GOT3 (cell line): ENCODE measurements at places on chromosomes 11 and 22.

DNA sequence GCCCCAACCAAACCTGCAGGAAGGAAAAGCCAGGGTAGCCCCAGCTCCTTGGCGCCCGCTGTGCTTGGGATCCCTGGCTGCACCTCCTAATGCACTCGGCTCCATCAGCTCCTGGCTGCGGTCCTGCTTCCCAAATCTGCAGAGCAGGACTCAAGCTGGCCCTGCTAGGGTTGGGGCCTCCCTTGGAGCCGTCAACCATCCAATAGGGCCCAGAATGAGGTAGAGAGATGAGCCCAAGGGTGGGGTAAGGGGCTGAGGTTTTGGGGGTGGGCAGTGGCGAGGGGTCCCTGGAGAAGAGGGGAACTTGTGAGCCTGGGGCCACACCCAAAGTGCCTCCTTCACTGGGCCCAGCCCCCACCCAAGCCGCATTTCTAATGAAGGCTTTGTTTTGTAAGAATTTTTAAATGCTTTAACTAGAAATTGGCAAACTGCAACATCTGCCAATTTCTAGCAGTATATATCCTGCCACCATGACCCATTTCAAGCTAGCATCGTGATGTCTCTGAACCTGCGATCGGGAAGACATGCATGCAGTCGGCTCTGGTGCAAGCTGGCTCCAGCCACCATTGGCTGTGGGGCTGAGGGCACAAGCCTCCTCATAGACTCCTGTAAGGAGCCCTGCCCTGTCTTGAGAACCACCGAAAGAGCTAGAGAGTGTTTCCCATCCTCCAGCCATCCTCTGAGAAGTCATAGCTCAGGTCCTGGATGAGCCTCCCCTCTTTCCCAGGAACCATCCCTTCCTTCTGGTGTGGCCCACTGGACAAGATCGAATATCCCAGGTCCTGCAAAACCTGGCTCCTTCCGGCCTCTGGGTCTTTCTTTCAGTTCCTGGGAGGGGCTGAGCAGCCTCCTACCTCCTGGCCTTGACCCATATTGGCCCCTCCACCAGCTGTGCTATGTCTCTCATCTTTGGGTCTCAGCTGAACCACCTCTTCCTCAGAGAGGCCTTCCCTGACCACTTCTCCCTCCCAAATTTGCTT lies 15.5 kb downstream of the C1QTNF6 start:
- no peak for DNase-seq

GRCh38 chr22:45157907-45158306 lies 5.8 kb upstream of the NUP50 start:
- DNase-seq, result no peak

DNA sequence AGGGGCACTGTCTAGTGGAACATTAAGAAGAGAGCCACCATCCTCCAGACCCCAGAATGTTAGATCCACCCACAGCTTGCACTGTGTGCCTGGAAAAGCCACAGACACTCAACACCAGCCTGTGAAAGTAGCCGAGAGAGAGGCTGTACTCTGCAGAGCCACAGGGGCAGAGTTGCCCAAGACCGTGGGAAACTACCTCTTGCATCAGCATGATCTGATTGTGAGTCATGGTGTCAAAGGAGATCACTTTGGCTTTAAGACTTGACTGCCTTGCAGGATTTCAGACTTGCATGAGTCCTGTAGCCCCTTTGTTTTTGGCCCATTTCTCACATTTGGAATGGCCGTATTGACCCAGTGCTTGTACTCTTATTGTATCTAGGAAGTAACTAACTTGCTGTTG lies 115.9 kb upstream of the CCDC179 start:
- no peak for DNase-seq

- no peak for DNase-seq
Observed at GRCh38 chr22:41478891-41479521, 10.1 kb downstream of the ACO2 start.

DNA sequence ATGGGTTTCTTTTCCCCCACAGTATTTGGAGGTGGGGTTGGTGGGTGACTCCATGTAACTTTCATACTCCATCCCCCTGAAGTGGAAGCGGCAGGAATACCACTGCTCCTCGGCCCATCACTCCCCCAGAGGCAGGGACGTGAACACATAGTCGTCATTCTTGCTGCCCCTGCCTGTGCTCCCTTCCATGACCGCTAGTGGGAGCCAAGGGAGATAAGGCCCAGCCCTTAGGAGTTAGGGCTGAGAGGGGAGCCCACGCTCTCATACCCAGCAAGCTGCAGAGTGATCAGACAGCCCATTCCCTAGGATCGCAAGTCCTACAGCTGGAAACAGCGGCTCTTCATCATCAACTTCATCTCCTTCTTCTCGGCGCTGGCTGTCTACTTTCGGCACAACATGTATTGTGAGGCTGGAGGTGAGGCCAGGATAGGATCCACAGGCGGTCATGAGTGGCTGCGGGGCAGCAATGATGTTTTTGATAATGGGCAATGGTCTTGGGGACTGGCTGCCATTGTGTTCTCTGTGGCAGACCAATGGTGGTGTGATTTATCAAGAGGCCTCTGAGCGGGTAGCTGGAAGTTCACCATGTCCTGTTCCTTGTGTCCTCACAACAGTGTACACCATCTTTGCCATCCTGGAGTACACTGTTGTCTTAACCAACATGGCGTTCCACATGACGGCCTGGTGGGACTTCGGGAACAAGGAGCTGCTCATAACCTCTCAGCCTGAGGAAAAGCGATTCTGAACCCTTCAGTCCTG lies 15.9 kb downstream of the RHOG start:
- DNase-seq, result no peak

DNA sequence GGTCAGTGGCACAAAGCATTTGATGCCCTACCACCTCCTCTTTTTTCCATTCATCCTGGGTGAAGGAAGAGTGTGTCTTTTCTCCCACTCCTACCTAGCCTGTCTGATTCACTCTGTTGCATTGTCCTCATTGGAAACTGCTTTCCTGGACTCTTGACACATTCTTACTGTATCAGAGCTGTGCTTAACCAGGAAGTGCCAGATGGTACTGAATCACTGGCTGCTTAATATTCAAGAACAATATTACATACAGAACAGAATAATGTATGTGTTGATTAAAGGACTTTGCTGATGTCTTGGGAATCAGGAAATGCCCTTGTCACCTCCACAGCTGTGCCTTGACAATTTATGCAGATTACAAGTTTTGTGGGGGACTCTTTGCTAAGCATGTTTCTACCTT lies 44.4 kb downstream of the SVIP start:
- no peak for DNase-seq

- peak; percentile 32 for DNase-seq
Observed at GRCh38 chr11:124800226-124800929, at the start of gene MSANTD2. TSS of gene MSANTD2 (minus strand) at chr11:124800406. CDS start at chr11:124800380, 26 bp downstream.

- no peak for DNase-seq
Observed at GRCh38 chr11:35552616-35553015, 27.2 kb upstream of the PAMR1 start.

DNA sequence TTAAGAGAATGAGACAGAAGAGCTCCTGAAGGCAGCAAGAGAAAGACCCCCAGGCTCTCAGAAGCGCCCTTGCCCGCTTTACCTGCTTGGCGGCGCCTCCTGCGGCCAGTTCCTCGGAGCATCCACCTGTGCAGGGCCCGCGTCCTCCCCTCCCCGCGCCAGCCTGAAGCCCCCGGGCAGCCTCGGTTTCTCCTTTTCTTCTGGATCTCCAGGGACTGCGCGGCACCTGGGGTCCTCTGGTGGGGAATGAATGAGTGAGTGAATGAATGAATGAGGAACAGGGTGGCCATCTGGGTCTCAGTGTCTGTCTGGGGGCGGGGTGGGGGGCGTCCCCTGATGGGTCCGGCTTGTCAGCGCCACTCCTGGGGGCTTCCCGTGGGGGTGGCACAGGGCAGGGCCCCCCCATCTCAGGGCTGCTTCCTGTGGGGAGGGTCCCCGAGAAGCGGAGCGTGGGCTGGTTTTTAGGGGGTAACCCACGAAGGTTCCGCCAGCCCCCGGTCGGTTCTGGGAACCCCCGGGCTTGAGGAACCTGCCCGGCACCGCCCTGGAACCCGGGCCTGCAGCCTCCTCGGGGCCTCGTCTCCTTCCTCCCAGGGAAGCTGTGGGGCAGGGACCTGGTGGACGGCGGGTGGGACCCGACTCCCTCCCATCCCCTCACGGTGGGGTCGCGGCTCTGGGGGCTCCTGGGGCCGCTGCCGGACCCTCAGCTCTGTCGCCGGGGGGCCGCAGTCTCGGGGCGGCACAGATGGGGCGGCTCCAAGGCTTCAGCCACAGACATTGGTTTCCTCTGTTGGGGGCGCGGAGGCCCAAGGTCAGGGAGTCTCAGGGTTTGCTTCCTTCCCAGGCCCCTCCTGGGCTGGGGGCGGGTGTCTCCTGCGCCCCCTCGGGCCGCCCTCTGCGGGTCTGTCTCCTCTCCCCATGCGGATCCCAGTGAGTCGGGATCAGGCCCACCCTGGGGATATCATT lies 8.3 kb upstream of the KRTAP5-7 start:
- no peak for DNase-seq

GRCh38 chr11:72297828-72298227 lies 53.9 kb upstream of the PHOX2A start:
- no peak for DNase-seq

DNA sequence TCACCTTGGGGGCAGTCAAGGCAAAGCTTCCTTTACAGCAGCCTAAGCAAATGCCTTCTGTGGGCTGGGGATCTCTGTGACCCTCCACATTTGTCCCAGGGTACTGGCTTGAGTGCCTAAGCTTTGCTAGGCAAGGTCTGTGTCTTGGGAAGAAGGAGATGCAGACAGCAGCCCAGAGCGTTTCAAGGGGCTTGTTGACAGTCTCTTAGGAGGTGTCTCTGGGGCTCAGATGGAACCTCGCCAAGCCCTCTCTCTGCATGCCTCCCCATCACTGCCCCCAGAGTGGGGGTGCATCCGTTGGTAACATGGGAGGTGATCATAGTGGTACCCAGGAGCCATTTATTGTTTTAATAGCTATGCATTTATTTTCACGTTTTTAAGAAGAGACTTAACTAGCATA lies 29.1 kb upstream of the TMPRSS4 start:
- no peak for DNase-seq

- DNase-seq, result no peak
Observed at GRCh38 chr22:19760058-19760950, at the start of gene TBX1. TSS of gene TBX1 (plus strand) at chr22:19760778. CDS start at chr22:19760844, 66 bp downstream.

GRCh38 chr22:27775758-27776649 lies 25.6 kb downstream of the MN1 start:
- DNase-seq, result no peak

GRCh38 chr11:111569476-111569875 lies 29.0 kb downstream of the LAYN start:
- DNase-seq, result no peak

DNA sequence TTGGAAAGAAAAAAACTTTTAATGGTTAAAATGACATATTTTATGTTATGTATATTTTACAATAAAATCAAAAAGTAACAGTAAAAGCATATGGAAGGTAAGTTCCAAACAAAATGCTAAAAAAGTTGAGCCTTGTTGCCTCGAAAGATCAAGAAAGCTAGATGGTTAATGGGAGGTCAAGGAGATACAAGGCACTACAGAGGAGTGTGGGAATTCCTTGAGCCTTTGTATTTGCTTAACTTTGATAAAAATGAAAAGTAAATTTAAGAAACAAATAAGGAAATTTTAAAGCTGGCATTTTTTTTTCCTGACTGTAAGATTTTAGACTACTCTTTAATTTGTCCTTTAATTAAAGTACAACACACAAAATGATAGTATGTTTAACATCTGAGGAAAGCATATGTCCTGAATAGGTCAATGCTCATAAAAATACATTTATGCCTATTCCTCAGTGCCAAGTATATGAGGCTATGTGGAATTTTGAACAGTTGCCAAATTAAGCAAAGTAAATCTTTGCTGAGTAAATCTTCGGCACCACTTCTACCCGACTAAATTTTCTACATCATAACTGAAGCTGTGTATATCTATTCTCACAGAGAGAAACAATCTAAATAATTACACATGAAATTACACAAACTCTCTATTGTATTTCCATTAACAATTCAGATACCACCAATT lies 108.8 kb downstream of the TTC28 start:
- DNase-seq, result no peak

- DNase-seq, result no peak
Observed at GRCh38 chr22:27137871-27138337, 480.5 kb downstream of the MIAT start.

GRCh38 chr11:97461044-97461880 lies 1071.4 kb downstream of the JRKL start:
- no peak for DNase-seq

- DNase-seq, result no peak
Observed at GRCh38 chr11:60703374-60703773, 4.0 kb downstream of the MS4A8 start.

- DNase-seq, result no peak
Observed at GRCh38 chr22:35418731-35419130, 18.8 kb downstream of the MCM5 start.

DNA sequence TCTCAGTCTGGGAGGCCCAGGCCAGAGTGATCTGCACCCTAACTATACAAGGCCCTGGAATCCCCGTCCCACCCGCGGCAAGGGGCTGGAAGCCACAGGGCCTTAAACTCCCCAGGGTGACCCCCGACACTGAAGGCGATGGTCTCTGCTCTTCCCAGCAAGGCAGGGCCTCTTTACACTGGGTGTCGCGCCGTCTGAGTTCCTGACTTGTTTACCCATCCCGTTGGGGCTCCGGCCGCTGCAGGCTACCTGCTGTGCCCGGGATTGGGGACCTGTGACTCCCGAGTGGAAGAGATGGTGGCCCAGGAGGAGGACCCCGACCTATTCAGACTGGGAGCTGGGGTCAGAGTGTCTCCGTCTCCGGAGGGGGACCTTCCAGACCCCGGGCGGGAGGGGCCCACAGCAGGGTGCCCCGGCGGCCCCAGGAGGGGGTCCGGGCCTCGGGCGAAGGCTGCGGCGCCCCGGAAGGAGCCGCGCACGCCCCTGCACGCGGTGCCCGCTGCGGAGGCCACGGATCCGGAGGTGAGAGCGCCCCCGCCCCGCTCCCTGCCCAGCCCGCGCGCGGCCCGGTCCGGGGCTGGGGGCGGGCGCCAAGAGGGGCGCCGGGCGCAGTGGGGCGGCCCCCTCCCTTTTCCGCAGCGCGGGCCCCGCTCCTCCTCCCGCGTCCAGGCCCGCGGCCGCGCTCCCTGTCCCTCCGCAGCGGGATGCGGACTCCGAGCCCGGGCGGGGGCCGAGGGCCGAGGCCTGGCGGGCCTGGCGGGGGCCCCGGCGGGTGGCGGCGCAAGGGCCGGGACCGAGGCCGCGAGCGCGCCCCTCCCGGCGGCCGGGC lies 560 bp upstream of the MPPED1 start:
- no peak for DNase-seq

DNA sequence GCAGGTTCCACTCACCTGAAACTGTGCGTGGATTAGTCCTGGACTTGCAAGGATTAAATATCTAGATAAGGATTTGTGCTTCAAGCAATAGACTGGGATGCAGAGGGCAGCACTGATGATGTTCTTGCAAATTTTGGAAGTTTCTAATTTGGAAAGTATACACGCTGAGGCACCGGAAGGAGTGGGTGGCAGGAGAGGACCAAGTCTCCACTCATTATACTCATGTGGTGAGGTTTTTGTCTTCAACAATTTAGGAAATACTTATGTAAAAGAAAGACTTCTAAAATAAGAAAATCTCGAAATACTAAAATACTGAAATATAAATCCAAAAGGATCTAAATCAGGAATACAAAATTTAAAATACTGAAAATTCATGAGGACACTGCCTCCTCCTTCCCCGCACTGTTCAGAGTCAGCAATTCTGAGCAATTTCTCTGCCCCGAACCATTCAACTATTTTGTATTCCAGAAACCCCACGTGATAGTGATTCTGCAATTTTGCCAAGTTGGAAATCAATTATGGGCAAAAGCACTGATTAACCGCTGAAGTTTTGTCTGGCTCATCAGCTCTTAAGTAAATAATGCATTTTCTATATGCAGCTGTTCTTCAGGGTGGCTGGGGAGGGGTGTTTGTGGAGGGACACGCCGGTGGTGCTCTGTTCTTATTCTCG lies 47.0 kb upstream of the CLMP start:
- DNase-seq, result no peak

- DNase-seq, result no peak
Observed at GRCh38 chr11:126738295-126739031, 262.1 kb downstream of the KIRREL3 start.
